ENCODE measurements at places on chromosomes 5 and 9.

DNA sequence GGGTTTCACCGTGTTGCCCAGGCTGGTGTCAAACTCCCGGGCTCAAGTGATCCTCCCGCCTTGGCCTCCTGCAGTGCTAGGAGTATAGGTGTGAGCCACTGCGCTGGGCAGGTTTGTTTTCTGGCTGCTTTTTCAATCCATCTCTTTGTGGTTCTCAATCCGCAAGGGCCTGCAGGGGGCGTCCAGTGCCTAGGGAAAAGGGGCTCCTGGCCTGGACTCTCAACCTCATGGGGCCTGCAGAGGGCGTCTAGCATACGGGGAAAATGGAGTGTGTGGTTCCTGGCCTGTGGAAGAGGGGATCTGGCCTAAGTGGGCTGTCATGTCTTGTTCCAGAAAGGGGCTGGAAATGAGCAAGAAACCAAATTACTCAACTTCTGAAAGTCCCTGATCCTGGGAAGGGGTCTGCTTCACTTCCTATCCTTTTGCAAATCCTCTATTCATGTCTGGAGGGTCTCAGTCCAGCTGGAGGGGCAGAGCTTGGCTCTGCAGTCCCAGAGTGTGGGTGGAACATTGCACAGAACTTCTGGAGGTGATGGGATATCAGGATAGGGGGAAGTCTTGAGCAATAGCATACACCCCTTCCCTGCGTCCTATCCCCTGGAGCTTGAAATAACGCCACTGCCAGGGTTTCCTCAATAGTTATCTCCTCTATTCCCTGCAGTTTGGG lies 12.7 kb upstream of the CCL27 start:
- no peak for DNase-seq

DNA sequence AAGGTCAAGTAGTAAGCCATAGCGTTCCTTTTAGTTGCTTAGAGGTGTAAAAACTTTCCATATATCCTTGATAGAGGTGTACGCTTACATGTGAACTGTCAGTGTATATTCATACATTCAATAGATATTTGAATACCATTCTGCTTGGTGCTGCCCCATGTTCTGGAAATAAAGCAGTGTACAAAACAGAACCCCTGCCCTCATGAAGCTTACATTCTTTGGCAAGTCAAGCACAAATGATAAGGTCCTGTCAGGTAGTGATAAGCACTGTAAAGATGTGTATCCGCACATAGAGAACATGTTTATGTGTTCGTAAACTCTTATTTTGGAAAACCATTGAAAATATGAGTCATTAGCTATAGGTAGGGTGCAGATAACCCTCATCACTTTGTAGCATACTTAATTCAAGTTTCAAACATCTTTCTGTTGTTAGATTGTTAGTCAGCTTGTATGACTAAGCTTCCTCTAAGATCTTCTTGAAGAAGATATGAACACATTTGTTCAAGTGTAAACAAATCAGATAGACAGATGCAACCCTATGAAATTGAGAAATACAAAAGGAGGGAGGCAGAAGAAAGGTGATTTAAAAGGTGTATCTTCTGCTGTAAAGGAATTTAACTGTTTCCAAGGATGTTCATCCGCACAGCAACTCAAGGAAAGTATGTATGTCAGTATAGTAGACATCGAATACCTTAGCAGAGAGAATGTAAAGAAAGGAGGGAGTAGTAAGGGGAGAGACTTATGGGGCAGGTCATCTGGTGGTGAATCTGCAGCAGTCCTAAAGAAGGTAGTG lies 1.6 kb downstream of the GTF3C4 start:
- no peak for DNase-seq

- no peak for DNase-seq
Measured at GRCh38 chr5:168646335-168646734, 67.2 kb upstream of the PANK3 start.

- DNase-seq, result no peak
Measured at GRCh38 chr9:103889989-103890388, 204.1 kb upstream of the SMC2 start.

GRCh38 chr5:95717439-95717838 lies 13.7 kb upstream of the RHOBTB3 start:
- no peak for DNase-seq

- no peak for DNase-seq
Measured at GRCh38 chr5:151456321-151456940, 9.0 kb downstream of the SLC36A1 start.

GRCh38 chr5:471750-472058 lies 28.7 kb downstream of the EXOC3 start:
- no peak for DNase-seq

All from right renal cortex interstitium (tissue), 3 donors.